ENCODE measurements at places on chromosomes 7 and 10.

- DNase-seq, result no peak
Observed at GRCh38 chr10:10727812-10728211, 289.9 kb upstream of the CELF2 start.

DNA sequence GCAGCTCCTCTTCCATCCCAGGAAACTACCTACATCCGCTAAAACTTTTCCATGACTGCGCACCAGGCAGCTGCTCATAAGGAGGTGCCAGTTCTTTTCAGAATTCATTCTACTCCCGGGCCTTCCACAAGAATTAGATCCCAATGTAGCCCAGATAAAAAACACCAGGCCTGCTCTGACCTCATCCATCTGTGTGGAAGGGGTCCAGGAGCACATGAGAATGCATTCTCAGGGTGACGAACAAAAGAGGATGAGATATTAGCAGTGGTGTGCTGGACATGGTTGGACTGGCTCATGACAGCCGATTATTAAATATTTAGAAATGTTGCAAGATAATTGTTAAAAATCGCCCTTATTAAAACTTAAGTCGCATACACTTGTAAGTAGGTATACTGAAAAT, 43.2 kb upstream of the STEAP1B start:
- no peak for DNase-seq

DNA sequence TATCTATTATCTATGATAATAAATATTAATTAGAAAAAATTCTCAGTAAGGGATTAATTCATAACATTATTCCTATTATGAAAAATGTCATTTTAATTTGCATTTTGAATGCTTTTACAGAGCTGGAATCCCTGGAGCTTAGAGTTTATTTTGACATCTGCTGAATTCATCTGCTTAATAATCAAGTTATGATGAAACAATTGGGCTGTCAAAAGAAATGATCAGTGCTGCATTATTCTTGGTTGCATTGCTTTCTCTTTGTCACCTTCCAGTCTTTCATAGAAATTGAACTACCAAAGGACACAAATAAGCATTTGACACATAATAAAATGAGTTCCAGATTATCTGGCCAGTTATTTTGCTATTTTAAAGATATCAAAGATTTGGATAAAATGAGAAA, 40.0 kb upstream of the MACC1 start:
- DNase-seq, result no peak

DNA sequence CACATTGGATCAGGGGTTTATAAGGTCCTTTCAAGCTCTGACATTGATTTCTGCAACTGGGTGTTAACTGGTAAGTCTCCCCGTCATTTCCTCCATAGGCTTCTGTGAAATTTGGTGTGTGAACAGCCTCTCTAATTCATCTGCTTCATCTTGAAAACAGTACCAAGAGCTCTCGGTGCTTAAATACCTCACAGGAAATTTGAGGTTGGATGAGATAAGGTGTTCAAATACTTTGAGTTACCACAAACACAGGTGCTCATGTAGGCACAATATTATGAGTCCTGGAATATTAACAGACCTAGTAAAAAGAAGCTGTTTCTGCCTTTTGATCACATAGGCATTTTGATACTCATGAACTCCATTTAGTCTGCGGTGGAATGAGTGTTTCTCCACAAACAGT, 85.2 kb downstream of the RTKN2 start:
- no peak for DNase-seq

DNA sequence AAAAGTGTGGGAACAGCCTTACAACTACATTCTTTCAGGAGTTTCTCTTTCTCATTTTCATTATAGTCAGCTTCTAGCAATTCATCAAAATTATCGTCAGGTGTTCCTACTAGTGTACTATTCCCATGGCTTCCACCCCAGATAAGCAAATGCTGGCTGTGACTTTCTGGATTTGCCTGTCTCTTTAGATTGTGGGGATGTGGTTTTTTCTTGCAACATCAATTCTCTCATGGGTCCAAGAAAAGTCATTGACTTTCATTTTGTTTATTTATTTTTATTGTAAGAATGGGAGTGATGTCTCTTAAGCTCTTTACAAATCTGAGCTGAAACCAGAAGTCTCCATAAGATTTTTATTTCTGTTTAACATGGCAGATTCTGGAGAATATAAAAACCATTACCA, 349.7 kb upstream of the SEMA3C start:
- DNase-seq, result no peak

DNA sequence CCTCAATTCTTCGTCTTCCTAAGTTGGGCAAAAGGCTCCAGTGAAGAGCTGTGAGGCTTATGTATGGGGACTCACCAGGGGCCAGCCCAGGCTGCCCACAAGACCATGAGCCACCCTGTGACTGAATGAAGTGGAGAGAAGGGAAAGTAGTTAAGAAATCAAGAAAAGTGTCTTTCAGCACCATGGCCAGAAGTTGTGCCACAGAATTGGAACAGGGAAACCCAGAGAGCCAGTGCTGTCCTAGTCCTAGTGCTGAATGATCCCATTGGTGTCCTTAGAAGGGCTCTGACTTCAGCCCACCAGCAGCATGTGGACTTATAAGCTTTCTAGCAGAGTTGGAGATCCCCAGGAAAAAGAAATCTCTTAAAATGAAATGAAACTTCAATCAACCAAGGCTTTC, 37.0 kb upstream of the CCSER2 start:
- no peak for DNase-seq

GRCh38 chr7:80533287-80533686, 21.4 kb upstream of the GNAT3 start:
- DNase-seq, result no peak

DNA sequence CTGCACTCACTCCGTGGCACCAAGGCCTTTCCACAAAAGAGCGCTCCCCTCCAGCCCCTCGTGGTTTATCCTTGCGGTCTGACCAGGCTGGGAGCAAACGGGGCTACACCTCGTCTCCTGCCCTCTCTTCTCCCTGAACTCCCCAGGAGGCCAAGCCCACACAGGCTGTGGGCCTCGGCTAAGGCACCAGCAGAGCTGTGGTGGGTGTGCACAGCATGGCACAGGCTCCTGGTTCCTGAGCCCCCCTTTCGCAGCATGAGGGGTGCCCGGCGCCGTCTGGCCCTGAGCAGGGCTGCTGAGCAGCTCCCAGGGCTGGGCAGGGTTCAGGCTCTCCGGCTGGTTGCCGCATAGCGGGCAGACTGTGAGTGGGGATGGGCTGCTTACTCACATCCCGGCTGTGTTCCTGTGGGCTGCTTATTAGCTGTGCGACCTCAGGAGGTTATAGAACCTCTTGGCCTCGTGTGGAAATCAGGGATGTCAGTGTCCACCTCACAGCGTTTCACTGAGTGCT, 90.4 kb downstream of the ZMIZ1 start:
- no peak for DNase-seq

GRCh38 chr10:3530346-3530745, 254.7 kb downstream of the KLF6 start:
- DNase-seq, result no peak

DNA sequence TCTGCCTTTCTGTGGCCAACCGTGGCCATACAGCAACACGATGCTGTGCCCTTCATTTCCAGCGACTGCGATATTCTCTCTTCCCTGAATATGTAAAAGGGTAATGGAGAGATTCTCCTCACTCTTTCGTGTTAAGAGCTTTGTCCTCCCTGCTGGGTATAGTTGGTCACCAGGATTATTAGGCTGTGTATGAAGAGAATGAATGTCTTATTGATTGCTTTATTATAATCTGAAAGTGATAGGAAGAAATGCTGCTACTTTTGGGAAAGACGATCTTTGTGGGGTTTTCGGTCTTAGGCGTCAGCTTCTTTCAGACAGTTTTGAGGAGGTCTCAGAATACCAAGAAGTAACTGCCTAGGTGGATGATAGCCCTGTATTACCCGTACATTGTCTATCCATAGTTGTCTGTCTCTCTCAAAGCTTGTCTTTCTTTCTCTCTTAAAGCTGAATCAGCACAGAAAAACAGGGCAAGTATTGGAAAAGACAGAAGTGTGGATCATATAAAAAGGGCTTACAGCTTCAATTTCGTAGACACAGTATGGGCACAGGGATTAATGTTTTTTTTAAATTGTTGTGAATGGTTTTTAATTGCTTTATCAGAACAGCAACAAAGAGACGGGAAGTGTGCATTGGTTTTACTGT, 1.2 kb downstream of the AHCYL2 start:
- no peak for DNase-seq

GRCh38 chr10:72260976-72261783, 12.5 kb upstream of the DDIT4 start:
- DNase-seq, result peak; percentile 53

GRCh38 chr7:22801912-22802311, 20.7 kb downstream of the TOMM7 start:
- DNase-seq, result no peak

- no peak for DNase-seq
Observed at GRCh38 chr7:13259930-13260329, 572.5 kb downstream of the ARL4A start.

DNA sequence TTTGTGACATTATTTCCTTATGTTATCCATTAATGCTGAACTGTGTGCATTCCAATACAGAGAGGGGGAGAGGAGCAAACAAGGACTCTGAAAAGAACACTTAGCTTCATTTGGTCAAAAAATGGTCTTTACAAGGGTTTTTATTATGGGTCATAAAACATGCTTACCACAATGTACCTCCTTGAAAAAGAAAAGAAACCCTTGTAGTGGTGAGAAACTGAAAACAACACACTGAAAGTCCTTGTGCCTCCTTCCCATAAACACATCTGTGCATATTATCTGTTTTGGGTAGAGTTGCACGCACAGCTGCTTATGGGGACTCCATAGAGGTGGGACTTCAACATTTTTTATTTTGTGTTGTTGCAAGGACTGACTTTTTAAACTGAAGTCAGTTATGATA, 98.7 kb downstream of the CDK6 start:
- DNase-seq, result no peak

DNA sequence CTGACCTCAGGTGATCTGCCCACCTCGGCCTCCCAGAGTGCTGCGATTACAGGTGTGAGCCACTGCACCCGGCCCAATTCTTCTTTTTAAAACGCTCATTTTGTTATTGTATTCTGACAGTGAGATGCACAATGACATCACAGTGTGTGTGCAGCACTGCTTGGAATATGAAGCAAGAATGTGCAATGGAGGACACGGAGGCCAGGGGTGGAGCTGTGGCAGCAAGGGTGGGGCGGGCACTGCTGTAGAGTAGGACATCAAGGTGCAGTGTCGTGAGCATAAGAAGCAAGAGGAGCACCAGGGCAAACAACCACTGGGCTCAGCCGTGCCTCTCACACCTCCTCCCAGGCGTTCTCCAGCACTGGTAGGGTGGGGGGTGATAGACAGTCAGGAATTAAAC, 26.8 kb upstream of the GRID1 start:
- no peak for DNase-seq

- DNase-seq, result no peak
Observed at GRCh38 chr7:123719197-123719721, 29.5 kb downstream of the WASL start.

DNA sequence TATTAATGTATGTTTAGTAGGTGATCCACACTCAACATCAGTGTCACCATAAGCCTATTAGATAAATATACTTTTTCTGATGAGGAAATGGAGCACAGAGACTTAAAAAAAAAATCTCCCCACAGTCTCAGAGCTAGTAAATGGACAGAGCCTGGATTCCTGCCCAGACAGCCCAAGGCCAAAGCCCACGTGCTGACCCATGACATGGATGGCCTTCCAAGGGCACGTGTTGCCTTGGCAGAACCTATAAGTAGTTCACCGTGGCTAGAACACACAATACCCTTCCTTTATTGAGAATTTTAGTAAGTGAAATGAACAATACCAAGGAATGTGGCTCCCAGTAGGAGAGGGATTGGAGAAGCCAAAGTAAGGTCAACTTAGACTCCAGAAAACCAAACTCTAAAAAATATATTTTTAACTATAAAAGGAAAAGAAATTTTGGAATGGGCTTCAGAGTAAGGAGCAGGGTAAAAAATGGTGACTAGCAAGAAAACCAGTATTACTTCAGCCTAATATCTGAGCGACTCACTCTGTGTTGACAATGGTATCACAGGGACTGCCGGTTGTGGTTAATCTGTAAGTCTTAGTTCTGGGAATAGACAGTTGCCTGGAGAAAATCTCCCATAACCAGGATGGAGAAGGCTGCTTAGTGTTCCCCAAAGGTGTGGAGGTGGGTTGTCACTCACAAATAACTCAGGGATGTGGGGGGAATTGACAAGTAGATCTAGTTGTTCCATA, 223.0 kb downstream of the SORCS1 start:
- no peak for DNase-seq

- DNase-seq, result no peak
Observed at GRCh38 chr10:110540031-110540430, 27.5 kb upstream of the SMC3 start.

DNA sequence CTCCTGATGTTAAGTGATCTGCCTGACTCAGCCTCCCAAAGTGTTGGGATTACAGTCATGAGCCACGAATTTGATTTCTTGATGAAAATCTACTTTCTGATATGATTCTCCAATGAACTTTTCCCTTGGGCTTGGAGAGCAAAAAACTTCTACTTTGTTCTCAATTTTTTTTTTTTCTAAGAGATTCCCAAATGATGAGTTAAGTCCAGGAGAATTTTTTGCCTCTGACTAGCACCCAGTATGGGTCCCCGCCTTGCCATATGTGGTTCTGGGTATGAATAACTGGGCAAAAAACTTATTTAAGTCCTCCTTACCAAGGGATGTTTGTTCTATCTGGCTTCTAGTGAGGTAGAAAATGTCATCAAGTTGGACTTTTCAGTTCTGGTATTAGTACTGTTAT, 147.9 kb upstream of the LYZL1 start:
- no peak for DNase-seq

GRCh38 chr7:116971869-116972268, 18.6 kb downstream of the ST7 start:
- DNase-seq, result no peak

GRCh38 chr7:73507556-73507955, 14.5 kb downstream of the BAZ1B start:
- DNase-seq, result no peak

DNA sequence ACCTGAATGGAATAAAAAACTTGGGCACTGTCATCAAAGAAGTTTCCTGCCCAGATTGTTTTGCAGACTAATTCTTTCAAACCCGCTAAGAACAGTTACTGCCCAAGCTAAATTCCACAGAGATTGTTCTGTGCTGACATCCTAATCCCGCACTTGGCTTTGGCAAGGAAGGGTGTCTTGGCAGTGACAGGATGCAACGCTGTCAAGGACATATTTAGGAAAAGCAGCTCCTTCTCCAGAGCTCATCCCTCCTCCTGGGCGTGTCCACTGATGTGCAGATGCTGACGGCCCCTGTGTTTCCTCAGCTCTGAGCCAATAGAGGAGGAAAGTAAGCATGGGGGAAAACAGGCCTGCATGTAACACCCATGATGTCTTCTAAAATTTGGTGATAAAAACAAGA, 74.2 kb downstream of the EEPD1 start:
- no peak for DNase-seq

- no peak for DNase-seq
Observed at GRCh38 chr7:23476286-23477156, 6.2 kb upstream of the IGF2BP3 start.

GRCh38 chr7:2876031-2876731, 32.1 kb upstream of the GNA12 start:
- no peak for DNase-seq

- no peak for DNase-seq
Observed at GRCh38 chr7:77253151-77253550, 53.5 kb upstream of the FGL2 start.
